ENCODE measurements at places on chromosomes 6 and 20. TPM values are rescaled to one million over a fixed set of nuclear protein-coding genes. Genes with fewer than 3 reads are reported as not detected.

DNA sequence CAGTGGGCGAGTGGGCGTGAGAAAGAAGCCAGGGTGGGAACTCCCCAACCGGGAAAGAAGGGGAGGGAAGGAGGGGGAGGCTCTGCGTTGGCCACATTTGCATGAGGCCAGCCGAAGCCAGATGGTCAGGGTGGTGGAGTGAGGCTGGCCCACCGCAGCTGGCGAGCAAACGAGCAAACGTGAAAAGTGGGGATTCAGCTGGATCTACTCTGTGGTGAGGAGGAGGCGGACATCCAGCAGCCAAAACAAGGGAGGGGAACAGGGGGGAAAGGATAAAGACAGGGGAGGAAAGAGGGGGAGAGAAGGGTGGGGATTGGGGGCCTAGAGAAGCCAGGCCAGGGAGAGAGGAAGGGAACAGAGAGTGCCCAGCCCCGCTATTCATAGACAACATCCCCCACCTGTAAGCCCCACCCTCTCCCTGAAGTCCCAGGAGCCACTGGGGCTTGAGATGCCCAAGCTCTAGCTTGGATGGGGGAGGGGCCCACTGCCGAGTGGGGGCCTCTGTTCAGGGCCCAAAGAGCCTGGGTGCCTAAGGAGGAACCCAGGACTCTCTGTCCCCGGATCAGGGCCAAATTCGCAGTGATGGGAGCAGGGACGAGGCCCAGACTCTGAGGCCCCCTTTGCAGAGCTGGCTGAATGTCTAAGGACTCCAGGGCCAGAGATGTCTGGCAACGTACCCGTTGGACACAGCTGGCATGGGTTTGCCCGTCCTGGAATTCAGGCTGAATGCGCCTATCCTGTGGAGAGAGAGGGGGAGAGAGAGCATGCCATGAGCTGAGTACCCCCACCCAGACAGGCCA lies 45.1 kb downstream of the CPNE5 start:
- DNase-seq = no peak

The NCOA7 gene
- 111 TPM for total RNA-seq

DNA sequence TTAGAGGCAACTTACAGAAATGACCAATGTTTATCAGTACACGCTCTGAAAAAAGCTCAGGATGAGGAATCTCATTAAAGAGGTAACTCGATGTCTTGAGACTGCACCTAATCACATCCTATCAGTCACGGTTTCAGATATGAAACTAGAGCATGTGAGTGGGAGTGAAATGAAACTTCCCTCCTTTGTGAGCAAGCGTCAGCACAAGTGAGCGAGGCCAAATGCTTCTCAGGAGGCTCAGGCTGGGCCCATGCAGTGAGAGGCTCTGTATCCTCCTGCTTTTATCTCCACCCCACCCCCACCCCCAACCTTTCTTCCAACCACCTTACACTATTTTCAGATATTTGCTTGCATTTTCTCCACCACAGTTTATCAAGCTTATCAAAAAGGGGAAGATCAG lies 140.8 kb upstream of the RIMS1 start:
- DNase-seq = no peak

GRCh38 chr6:154721460-154721859 lies 11.8 kb upstream of the SCAF8 start:
- no peak for DNase-seq

The GRIK2 gene
- total RNA-seq = 0.34 TPM

The KCNK5 gene
- 0.17 TPM for total RNA-seq

GRCh38 chr6:139903411-139904157 lies 529.1 kb upstream of the CITED2 start:
- DNase-seq = no peak

DNA sequence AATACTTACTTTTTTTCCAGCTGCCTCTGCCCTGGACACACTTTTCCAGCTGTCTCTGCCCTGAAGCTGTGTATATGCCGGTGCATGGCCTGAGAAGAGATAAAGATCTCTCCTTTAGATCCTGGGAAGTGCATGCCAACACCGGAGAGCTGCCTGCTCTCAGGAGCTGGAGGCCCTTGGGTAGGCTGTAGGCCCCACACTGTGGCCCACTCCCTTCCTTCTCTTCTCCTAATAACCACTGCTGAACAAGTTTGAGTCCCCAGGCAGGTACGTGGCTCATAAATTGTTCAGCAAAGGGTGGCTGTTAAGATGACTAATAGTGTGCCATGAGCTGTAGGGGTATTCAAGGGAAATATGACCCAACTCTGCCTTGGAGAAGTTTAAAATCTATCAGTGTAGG lies 102.5 kb downstream of the CD24 start:
- no peak for DNase-seq

DNA sequence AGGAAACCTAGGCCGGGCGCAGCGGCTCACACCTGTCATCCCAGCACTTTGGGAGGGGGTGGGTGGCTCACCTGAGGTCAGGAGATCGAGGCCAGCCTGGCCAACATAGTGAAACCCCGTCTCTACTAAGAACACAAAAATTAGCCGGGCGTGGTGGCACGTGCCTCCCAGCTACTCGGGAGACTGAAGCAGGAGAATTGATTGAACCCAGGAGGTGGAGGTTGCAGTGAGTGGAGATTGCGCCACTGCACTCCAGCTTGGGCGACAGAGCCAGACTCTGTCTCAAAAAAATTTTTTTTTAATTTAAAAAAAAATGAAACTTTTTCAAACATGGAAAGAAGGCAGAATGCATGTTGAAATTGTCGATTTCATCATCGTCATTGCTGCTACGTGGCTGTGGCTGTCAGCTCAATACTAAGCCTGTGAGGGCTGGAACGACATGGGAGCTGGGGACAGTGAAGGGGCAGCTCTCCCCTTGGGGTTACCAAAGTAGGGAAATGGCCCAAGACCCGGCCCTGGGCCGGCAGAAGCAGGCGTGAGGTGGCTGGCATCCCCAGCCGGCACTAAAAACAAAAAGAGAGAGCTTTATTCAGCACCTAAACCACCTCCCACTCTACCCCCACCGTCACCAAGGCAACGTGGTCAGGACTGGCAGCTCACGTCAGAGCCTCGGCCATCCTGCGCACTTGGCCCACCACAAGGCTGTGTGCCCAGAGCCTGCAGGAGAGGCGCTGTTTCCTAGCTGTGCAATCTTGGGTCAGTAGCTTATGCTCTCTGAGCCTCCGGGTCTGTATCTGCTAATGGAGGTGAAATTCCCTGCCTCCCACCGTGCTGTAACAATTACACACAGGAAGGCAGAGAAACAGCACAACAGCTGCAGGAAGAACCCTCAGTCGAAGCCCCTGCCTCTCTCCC lies 30.8 kb downstream of the AGPAT4 start:
- DNase-seq = no peak

DNA sequence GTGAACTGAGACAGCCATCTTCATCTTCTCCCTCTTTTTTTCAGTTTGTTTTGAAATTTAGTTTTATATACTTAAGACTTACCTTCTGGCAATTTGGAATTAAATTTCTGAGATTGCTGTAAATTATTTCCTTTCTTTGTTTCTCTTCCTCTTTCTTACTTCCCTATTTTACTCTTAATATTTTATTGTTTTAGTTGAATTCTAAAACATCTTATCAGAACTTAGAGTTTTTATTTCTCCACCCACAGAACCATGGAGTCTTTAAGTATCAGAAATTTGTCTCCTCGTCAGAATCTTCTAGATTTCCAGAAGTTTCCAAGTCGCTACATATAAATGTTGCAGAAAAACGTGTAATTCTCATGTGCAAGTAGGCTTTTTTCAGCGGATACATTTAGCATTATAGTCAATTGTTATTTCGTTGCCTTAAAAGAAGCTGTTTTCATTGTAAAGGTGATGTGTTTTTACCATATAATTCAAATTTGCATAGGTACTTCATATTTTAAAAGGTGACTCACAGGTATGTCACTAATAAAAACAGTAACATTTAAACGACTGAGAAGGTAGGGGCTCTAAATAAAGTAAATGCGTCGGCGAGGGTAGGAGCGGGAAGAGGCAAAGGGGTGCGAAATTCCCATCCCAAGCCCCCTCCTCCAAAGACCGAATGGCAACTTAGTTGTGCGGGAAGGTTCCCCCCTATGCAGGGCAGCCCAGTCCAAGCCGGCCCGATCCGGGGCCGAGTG lies 866 bp upstream of the MYO6 start:
- DNase-seq = no peak

The ZSCAN23 gene
- 0.51 TPM for total RNA-seq

DNA sequence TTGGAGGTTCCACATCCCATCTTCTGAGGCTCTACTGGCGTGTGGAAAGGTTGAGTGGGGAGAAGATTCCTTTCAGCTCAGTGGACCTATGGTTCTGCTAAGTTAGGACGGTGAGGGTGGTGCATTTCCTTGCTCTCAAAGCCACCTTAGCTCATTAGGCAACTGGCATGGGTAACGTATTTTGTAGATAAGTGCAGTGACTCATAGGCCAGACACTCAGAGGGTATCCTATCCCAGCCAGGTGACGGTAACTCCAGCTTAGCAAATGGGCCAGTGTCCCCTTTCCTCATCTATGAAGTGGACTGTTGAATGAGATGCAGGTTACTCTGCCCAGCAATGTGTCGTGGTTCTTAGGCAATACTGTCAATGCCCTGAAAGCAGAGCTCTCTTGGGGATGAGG lies 3.7 kb downstream of the RPS6KA2 start:
- no peak for DNase-seq

The ZBP1 gene
- total RNA-seq = not detected

GRCh38 chr6:115582386-115582785 lies 478.3 kb downstream of the FRK start:
- DNase-seq = no peak

- no peak for DNase-seq
These were observed 265.3 kb downstream of the DHX35 start for GRCh38 chr20:39227416-39227815.

DNA sequence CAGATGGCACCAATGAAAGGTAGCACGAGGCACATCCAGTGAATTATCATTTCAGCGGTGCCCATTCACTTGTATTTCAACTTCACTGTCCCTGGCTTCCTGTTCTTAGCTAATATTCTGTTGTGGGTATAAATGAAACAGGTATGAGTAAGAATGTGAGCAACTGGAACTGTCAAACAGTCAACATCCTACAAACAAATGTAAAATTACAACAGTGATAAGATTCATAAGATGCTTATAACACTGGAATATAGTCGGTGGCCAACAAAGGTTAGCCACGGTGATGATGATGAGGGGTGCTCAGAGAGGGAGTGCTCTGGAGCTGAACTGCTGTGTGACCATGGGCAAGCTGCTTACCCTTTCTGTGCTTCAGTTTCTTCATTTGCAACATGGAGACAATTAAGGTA lies 74.9 kb upstream of the TOX2 start:
- DNase-seq = no peak

DNA sequence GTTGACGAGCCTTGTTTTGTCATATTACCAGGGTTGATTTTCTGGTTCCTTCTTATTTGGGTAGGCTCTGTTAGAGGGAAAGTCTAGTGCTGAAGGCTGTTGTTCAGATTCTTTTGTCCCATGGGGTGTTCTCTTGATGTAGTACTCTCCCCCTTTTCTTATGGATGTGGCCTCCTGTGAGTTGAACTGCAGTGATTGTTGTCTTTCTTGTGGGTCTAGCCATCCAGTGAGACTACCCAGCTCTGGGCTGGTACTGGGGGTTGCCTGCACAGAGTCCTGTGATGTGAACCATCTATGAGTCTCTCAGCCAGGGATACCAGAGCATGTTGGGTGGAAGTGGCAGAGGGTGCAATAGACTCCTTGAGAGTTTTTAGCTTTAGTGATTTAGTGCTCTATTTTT lies 680.6 kb downstream of the RFPL4B start:
- no peak for DNase-seq

DNA sequence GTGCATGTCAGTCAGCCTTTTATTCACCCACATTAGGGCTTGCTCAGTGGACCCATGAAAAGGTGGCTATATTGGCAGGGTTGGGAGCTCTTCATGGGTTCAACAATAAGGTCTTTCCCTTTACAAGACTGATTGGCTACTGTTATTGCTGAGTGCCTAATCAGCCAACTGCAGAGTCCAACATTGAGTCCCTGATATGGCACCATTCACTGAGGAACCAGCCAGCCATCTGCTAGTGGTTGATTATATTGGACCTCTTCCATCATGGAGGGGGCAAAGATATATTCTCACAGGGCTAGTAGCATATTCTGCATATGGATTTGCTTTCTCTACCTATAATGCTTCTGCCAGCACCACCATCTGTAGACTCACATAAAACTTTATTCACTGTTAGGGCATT lies 69.9 kb downstream of the CDKAL1 start:
- DNase-seq = no peak

DNA sequence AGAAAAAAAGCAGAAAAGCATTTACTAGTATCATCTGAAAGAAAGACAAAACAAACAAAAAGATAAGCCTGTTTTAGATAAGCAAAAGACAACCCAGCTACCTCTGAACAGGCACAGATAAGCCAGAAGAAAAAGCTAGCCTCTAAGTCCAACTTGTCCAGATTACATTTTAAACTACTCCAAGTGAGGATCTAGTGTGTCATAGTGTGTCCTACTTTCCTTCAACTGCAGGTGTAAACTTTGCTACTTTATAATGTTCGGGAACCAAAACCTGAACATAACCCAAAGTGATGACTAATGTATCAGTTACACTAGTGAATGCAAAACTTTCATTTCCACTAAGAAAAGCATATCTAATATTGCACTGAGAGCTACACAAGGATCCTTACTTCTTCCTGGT lies 19.5 kb downstream of the ADNP start:
- no peak for DNase-seq

Measured in dermis blood vessel endothelial cell (primary cell).